Esophagus squamous epithelium (tissue), 5 donors: ENCODE measurements at places on chromosomes 2 and 18.
A peak's percentile ranks its signal among the peaks of the same experiment; 100 is the strongest.

DNA sequence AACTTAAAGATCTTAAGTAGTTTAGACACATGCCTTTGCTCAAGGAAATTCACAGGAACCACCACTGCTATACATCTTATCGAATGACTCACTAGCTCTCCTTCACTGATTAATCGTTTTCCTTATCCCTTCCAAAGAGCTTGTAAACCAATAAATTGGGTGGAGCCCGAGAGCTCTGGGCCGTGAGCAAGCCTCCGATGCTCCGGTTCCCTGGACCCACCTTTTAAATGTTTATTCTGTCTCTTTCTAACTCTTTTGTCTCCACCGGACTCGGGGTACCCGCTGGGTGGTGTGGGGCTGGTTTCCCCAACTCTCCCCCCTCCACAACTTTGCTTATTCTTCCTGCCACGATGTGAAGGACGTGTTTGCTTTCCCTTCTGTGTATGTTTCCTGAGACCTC is 292.9 kb upstream of the TMEFF2 start:
- no peaks in the 10 kb centered on the region for H3K27me3 ChIP-seq
- H3K27ac ChIP-seq: no peak overlapping the region
- no peaks in the 10 kb centered on the region for H3K36me3 ChIP-seq
- H3K4me1 ChIP-seq: no peaks in the 10 kb centered on the region
- no peak for DNase-seq

GRCh38 chr18:76349067-76349715 is 145.9 kb downstream of the ZNF516 start:
- no peaks in the 10 kb centered on the region for H3K27me3 ChIP-seq
- H3K4me1 ChIP-seq: peaks cover 8% of the 10 kb centered on the region
- no peak overlapping the region for H3K27ac ChIP-seq
- DNase-seq: no peak
- H3K4me3 ChIP-seq: no peak overlapping the region
- no peaks in the 10 kb centered on the region for H3K36me3 ChIP-seq

DNA sequence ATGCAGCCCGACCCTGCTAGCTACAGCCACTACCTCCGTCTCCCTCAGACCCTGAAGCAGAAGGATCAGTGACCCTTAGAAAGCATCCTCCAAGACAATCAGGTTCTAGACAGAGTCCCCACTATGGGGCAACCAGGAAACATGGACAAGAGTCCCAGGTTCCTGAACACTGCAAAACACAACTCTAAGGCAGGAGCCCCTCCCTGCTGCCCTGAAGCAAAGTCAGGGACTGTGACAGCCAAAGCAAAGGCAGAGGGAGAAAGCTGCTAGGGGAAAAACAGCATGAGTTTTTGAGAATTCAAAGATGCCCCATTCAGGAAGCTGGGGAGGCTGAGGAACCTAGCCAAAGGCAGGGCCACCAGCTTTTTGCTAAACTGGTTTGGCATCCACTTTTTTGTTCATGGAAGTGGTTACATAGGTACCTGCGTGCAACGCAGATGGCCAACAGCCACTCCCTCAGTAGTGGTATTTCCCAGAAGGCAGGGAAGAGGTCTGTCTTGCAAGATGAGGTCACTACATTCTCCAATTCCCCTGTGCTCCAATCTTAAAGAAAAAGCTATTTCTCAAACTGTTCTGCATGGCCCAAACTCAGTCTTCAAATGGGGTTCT is 33.2 kb downstream of the MYO5B start:
- peaks cover 60% of the 10 kb centered on the region for H3K4me1 ChIP-seq
- DNase-seq: no peak
- peak overlapping the region; percentile 34 for H3K27ac ChIP-seq
- no peaks in the 10 kb centered on the region for H3K36me3 ChIP-seq
- no peaks in the 10 kb centered on the region for H3K27me3 ChIP-seq

GRCh38 chr2:20616341-20616871 is 34.5 kb downstream of the HS1BP3 start:
- peaks cover 5% of the 10 kb centered on the region for H3K36me3 ChIP-seq
- no peak overlapping the region for H3K4me3 ChIP-seq
- peaks cover 100% of the 10 kb centered on the region for H3K4me1 ChIP-seq

- no peak overlapping the region for H3K27ac ChIP-seq
- no peaks in the 10 kb centered on the region for H3K4me1 ChIP-seq
- no peaks in the 10 kb centered on the region for H3K27me3 ChIP-seq
- no peak overlapping the region for H3K4me3 ChIP-seq
- no peak for DNase-seq
- no peaks in the 10 kb centered on the region for H3K36me3 ChIP-seq
Observed at GRCh38 chr2:171238946-171239345, 78.3 kb upstream of the TLK1 start.

DNA sequence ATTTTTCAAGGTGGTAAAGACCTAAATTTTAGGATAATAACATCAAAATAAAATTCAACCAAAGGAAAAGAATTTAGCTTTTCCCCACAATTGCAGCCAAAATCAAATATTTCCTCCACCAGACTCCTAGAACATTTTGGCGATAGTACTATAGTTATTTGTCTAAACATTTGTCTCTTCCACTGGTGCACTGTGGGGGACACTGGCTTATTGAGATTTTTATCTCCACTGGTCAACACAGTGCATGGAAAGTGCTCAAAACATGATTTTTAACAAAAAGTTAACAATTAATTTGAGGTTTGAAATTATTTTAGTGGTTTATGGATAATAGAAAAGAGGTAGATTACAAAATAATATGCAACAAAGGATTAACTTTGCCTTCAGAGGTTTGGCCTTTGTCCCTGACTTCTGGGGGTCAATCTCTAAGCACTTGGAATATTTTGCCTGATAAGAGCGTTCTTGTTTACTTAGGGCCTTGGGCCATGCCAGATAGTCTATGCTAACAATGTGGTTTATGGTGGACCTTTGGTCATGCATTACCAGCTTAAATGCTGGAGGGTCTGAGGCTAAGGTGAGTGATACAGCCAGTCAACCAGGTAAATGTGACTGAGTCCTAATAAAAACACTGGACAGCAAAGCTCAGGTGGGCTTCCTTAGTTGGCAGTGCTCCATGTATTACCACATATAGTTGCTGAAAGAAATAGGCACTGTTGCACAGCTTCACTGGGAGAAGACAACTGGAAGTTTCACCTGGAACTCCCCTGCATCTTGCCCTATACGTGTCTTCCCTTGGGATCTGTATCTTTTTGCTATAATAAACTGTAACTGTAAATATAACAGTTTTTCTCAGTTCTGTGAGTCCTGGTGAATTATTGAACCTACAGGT is 67.2 kb upstream of the SATB2 start:
- no peaks in the 10 kb centered on the region for H3K27me3 ChIP-seq
- no peak overlapping the region for H3K4me3 ChIP-seq
- H3K4me1 ChIP-seq: no peaks in the 10 kb centered on the region
- no peak overlapping the region for H3K27ac ChIP-seq
- H3K36me3 ChIP-seq: no peaks in the 10 kb centered on the region
- no peak for DNase-seq

GRCh38 chr18:53254265-53254664 is 914.3 kb downstream of the DCC start:
- no peaks in the 10 kb centered on the region for H3K36me3 ChIP-seq
- H3K4me1 ChIP-seq: no peaks in the 10 kb centered on the region
- no peak for DNase-seq
- H3K27me3 ChIP-seq: no peaks in the 10 kb centered on the region

GRCh38 chr2:29394311-29394980 is 279.2 kb downstream of the CLIP4 start:
- H3K27me3 ChIP-seq: no peaks in the 10 kb centered on the region
- H3K4me1 ChIP-seq: no peaks in the 10 kb centered on the region
- DNase-seq: no peak
- no peak overlapping the region for H3K27ac ChIP-seq
- H3K4me3 ChIP-seq: no peak overlapping the region

DNA sequence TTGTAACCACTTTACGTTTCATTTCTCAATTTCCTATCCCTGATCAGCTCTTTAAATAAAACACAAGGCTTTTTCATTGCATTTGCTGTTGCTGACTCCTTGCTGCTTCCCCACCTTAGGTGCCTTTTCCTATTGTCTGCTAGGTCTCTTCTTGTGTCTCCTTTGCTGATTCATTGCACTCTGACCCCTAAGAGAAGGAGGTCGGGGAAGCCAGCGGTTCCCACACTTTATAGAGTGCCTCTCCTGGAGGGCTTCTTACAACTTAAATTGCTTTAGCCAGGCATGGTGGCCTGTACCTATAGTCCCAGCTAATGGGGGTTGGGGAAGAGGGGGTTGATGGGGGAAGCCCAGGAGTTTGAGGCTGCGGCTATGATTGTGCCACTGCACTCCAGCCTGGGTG is 495.0 kb downstream of the DLGAP1 start:
- H3K27ac ChIP-seq: no peak overlapping the region
- no peak for DNase-seq
- H3K36me3 ChIP-seq: no peaks in the 10 kb centered on the region
- H3K4me3 ChIP-seq: no peak overlapping the region
